PC-9 (cell line): ENCODE measurements at places on chromosomes 2 and 18.

DNA sequence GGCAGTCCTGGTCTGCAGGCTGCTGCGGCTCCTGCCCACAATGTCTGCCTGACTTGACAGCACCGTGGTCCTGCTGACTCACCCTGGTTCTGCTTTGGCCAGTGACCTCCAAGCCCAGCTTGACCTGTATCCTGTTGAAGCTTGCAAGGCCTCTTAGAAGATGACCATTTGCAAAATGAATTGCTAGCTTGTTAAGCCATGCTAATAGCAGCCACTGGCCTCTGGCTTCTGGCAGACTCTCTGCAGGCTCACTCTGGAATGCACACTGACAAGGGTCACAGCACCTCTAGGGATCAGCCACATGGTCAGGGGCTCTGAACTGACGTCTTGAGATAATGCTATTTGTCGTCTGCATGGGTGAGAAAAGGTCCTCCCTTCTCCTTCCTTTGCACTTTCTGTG lies 25.9 kb downstream of the CNGA3 start:
- DNase-seq, result no peak

DNA sequence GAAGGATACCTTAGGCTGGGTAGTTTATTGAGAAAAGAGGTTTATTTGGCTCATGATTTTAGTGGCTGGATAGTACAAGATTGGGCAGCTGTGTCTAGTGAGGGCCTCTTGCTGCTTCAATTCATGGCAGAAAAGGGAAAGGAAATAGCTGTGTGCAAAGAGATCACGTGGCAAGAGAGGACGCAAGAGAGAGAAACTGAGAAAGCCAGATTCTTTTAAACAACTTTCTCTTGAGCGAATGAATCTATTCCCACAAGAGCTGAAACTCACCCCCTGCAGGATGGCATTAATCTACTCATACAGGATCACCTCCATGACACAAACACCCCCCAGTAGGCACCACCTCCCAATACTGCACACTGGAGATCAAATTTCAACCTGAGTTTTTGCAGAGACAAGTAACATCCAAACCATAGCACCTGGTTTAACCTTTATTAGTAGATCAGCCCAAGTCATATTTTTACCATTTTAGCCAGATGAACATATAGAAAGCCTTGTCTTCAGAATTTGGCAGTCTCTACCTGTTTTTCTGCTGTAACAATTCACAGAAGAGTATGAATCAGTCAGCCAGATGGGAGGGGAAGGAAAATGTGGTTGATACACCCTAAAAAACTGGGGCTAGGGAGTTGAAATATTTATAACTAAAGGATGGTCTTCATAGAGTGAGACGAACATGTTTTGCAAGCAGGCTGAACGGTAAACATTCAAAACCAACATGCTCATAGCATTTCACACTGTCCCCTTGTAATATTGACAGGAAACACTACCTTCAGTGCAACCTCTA lies 73.9 kb upstream of the NCKAP5 start:
- no peak for DNase-seq

GRCh38 chr18:25595274-25596060 lies 243.5 kb upstream of the ZNF521 start:
- DNase-seq, result no peak

DNA sequence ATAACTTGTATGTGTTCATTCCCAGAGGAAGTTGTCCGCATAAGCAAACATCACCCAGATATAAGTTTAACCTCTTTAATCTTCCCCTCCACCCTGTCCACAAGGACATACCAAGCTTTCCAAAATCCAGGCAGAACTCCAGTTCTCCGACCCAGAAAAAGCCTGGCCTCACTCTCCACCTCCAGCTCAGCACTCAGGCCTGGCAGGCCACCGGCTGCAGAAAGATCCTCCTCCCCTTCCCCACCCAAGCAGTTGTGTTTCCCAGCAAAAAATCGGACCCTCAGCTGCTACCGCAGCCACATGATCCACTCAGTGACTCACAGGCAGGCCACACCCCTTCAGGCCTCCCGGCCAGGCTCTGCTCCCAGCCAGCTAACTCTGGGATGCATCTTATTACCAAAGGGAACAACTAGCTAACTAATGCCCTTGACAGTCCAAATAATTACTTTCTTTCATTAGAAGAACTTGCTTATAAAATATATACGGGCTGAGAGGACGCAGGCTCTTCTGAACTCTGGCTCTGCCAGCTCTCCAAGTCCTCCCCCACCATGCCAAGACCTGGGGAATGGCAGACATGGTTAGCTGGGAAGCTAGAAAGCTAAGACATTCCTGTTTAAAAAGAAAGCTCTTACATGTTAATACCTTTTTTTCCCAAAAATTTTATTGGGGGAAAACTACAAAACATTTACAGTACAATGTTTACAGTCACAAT lies 4.5 kb downstream of the ZFP36L2 start:
- DNase-seq, result peak; percentile 87

DNA sequence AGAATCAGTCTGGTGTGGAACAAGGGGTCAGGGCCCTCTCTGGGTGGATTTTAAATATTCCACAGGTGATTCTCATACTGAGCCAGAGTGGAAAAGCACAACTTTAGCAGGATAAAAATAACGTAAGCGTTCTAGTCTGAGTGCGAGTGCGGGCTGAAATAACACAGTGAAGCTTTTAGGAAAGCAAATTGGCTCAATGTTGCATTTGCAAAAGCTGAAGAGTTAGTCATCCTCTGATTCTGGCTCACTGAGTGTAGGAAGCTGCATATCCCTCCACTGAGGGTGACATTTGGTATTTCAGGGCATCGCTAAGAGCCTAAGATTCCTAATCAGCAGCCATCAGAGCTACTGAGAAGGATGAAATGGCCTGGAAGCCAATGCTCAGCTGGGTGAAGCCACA lies 134.7 kb downstream of the RIF1 start:
- DNase-seq, result no peak

DNA sequence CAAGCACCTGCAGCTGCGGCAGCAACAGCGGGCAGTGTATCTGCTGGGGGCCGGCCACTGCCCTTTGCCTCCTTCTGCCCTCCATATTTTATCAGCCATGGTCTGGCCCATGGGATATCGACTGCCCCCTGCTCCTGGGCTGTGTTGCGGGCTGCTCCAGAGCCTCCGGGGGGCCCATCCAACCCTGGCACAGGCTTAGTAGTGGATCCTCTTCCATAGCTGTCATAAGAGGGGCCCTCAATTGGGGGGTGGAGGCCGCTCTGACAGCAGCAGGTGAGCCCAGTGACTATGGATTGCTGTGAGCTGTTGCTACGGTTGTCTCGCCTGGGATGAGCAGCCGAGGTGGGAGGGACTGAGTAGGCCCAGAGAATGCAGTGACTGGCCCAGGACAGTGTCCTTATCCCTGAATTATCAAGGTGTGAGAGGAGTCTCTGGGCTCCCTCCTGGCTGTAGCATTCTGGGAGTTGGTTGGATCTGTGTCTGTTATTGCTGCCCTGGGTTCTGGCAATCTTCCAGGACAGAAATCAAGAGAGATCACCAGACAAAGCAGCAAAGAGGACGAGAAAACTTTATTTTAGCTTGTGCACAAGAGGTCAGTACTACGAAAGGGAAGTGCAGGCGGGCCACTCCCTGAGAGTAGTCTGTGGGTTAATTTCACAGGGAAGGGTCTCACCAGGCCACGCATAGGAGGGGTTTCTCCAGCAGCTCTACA lies 145.1 kb downstream of the ASB1 start:
- DNase-seq, result no peak

GRCh38 chr2:173797586-173798263 lies 167.4 kb downstream of the SP3 start:
- no peak for DNase-seq

DNA sequence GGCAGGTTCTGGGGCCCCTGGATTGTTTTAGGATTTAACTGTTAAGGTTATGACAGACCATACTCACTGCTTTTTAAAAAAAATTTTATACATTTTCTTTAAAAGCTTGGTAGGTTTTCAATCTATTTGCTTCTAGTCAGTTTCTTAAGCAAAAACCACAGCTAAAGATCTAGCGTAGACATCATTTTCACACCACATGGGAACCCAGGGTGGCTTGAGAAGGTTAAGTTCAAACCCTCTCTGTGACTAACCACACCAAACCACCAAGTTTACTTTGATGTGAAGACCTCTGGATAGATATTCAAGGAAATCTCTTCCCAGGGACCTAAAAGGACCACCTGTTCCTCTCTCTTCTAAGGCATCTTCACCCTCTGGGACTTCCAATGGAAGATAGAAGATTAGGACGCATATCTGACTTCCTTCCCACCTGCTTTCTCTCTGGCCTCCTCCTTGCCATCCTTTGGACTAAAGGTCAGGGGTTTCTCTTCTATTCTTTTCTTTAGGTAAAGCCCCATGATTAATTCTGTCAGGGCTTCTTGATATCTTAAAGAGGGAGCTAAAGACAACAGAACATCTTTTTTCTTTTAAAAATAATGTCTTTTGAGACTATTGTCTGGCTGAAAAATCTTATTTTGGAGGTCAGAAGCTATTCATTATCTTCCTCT lies 32.3 kb downstream of the FOSL2 start:
- no peak for DNase-seq

DNA sequence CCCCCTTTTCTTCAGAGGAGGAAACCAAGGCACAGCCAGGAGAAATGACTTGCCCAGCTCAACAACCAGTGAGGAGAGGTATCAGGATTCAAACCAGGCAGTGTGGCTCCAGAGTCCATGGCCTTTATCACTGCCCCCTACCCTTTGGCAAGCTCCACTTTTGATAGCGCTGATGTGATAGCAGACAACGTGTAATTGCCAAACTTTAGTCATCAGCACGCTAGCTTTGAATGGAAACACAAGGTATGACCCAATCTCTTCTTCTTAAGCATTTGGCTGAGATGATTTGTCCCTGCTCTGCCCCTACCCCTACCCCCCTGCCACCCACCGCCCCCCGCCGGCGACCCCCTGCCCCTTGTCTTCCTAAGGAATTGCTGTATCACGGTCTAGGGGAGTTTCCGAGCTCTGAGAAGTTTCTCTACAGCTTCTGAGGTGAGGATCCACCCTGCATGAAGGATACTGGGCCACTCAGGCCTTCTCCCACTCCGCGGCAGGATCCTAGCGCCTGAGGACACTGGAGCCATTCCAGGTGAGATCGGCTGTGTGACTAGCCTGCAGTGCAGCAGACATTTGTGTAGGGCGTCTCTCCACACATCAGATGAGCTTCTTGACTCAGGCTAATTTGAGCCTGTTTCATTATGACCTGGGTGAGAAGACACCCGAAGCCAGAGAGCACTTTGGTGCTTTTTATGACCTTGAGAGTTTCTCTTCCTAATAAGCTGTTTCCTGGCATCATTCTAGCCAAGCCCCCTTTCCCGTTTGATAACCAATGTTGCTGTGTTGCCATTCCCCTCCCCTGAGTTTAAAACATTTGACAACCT lies 75.1 kb upstream of the MAP4K4 start:
- DNase-seq, result no peak

- DNase-seq, result no peak
Observed at GRCh38 chr2:105385731-105386540, 12.9 kb downstream of the FHL2 start.

- no peak for DNase-seq
Observed at GRCh38 chr2:127107622-127107999, 657 bp upstream of the BIN1 start.

GRCh38 chr18:55869556-55870501 lies 281.8 kb upstream of the TCF4 start:
- no peak for DNase-seq

DNA sequence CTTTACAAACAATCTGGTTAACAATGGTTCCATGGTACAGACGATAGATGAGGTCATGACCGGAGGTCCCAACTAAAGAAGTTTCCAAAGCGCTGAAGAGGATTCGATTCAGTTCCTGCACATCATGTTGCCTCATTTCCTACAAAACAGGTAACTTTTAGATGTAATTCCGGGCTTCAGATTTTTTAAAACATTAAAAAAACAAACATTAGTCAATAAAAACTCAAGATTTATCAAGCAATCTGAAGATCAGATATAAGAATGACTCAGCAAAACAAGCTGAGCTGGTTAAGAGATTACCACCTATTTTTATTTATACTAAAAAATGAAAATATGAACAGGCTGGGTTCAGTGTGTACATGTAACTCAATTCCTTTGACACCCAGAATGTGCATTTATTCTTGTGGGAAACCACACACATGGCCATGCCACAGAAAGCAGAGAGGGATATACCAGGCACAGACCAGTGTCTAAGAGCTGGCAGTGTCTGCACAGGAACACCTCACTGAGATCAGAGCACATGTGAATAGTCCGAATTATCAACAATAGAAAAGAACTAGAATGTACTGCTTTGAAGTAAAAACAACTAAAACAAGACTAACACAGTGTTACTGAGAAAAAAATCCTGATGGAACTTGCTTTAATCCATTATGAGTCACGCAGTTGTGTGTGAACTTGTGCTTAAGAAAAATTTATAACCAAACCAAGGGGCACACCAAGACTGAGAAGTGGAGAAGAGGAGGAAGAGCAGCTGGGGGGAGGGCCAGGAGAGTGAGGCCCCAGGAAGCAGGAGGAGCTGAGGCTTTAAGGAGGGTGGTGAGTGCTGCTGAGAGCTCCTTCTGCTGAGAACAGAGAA lies 9.5 kb downstream of the USP40 start:
- DNase-seq, result peak; percentile 55

- DNase-seq, result no peak
Observed at GRCh38 chr18:65568866-65569265, 181.9 kb upstream of the CDH7 start.

GRCh38 chr2:218755567-218756404 lies 26.2 kb upstream of the CYP27A1 start:
- no peak for DNase-seq

GRCh38 chr18:57819671-57820460 lies 16.8 kb upstream of the ATP8B1 start:
- peak; percentile 96 for DNase-seq

- DNase-seq, result no peak
Observed at GRCh38 chr2:21757805-21758430, 634.1 kb downstream of the TDRD15 start.

- no peak for DNase-seq
Observed at GRCh38 chr2:207867056-207867455, 97.3 kb upstream of the FZD5 start.

- DNase-seq, result no peak
Observed at GRCh38 chr2:223618172-223619035, 16.2 kb upstream of the SCG2 start.

DNA sequence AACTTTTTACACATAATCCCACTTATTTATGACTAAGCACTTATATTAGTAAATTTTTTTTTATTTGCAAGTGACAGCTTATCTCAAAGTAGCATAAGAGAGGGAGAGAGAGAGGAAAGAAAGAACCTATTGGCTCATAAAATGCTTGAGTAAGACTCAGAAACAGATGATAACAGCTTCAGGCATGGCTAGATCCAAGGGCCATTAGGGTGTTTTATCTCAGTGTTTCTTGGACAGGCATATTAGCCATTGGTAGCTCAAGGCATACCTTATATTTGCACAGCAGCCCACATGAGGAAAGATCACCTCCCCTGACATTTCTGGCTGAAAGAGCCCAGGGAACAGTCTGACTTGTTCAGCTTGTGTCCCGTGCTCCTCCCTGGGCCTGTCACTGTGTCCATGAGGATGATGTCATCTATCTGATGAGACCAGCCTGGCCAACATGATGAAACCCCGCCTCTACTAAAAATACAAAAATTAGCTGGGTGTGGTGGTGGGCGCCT lies 64.4 kb downstream of the IL1R2 start:
- no peak for DNase-seq

DNA sequence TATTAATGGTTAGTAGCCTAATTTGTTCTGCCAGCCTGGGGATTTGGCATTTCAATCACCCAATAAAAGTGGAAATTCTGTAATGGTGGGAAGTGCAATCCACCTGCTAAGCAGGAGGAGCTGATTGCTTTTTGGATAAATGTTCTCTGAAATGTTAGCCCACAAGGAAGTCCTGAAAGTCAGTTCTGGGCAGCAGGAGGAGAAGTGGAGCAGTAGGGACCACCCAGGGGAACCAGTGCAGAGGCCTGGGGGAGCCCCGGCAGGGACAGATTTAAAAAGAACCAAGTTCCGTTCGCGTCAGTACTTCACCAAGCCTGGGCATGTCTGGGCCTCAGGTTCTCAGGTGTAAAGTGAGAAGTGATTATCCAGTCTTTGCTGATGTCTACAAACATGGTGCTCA lies 248.5 kb upstream of the RAB6C start:
- DNase-seq, result no peak
